ENCODE measurements at places on chromosomes 3 and 15.

GRCh38 chr15:45657254-45657653, 22.4 kb downstream of the SQOR start:
- no peak for DNase-seq

DNA sequence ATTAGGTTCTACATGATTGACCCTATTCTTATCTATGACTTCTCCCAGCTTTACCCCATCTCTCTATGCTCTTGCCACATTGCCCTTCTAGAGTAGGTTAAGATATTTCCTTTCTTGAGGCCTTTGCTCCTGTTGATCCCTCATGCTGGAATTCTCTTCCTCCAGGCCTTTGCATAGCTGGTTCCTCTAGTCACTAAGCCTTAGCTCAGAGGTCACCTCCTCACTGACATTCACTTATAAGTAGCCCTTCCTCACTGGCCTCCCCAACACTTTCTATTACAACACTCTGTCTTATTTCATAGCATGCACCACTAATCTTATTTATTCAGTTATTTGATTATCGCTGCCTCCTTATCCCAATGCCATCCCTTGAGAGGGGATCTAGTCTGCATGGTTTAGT, 228.4 kb upstream of the COL8A1 start:
- DNase-seq: no peak

DNA sequence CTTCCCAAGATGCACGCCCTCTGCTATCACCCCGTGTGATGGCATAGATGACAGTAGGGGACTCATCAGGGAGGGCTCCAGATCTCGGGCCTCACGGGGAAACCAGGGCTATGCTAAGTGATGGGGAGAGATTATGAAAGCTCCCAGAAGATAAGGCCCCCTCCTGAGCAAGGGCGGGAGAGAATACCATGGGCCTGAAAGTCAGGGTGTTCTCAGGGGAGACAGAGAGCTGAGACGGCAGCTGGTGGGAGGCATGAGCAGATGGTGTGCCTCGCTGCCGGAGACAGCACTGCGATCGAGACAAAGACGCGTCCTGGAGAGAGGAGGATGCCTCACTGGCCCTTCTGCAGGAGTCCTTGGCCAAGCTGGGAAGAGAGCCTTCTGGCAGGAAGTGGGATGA, 106.5 kb upstream of the ADPGK start:
- DNase-seq: no peak

DNA sequence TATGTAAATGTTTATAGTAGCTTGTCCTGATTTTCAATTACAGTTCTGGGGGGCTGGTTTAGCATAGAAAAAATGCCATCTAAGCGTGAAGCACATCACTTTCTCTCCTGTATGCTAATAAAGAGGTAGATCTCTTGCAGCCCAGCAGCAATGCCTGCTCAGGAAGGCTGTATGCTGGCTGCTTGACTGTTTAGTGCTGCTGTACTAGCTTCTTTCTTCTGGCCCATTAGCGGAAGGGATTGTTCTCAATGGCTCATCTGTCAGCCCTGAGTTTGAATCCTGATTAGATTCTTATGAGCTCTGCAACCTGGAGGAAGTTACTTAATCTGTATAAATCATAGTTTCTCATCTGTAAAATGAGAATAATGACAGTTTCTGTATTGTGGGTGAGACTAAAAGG, 478.9 kb downstream of the ERC2 start:
- no peak for DNase-seq

- no peak for DNase-seq
Measured at GRCh38 chr3:15616053-15616452, 14.5 kb downstream of the BTD start.

DNA sequence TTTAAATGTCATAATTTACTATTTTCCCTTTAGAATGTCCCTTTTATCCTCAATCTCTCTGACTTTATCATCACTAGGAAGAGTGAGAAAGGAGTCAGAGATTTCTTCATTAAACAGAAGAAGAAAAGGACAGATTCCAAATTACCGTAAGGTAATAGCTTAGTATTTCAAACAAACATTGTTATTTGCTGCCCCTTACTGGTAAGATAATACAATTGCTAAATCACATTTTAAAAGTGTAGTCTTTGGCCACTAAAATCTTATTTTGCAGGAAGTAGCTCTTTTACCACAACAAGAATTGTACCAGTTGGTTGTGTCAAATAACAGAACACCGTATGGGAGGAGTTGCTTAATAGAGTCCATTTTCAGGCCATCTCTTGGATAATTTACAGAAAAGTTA, 53.7 kb downstream of the CGGBP1 start:
- DNase-seq: peak; percentile 44

DNA sequence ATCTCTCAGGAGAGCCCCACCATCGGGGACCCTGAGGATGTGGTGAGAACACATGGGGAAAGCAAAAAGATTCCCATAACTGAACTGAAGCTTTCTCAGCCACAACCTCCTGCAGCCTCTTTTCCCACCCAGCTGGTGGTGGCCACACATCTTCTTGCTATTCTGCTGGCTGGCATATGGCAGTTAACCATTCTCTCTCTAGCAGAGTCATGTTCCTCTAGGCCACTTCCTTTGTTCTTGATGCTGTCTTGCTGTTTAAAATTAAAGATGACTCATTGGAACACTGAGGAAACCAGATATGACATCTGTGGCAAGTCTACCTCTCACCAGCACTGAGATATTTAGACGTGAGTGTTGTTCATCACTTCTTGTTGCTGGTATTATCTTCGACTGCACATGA, 180.3 kb upstream of the ROBO2 start:
- DNase-seq: no peak

GRCh38 chr3:10309736-10310135, 11.2 kb downstream of the SEC13 start:
- DNase-seq: no peak

DNA sequence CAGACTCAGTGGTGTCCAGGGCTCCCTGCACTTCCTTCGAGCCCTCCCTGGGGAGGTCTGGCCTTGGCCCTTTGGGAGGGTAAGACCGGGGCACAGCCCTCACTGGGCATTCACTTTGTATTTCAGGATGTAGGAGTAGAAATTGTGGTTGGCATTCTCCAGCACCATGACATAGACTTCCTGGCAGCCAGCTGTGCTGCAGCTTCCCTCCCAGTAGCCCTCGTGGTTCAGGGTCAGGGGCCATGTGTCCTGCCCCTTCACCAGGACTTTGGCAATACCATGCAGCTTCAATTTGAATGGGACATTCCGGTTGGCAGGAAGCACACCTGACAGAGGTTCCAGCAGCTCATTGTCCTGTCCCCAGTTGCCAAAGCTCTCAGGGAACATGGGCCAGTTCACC, 47.3 kb downstream of the KY start:
- no peak for DNase-seq

- DNase-seq: peak; percentile 17
Measured at GRCh38 chr3:120137548-120137947, 43.3 kb upstream of the GSK3B start.

GRCh38 chr3:42905740-42906069, 237 bp upstream of the ZNF662 start:
- no peak for DNase-seq

GRCh38 chr15:74124196-74124595, 6.2 kb upstream of the ISLR2 start:
- no peak for DNase-seq

- no peak for DNase-seq
Measured at GRCh38 chr3:152095472-152095871, 173.3 kb upstream of the MBNL1 start.

GRCh38 chr15:95558131-95558530, 772.4 kb upstream of the NR2F2 start:
- no peak for DNase-seq

- DNase-seq: no peak
Measured at GRCh38 chr3:7254251-7254650, 393.3 kb downstream of the GRM7 start.

DNA sequence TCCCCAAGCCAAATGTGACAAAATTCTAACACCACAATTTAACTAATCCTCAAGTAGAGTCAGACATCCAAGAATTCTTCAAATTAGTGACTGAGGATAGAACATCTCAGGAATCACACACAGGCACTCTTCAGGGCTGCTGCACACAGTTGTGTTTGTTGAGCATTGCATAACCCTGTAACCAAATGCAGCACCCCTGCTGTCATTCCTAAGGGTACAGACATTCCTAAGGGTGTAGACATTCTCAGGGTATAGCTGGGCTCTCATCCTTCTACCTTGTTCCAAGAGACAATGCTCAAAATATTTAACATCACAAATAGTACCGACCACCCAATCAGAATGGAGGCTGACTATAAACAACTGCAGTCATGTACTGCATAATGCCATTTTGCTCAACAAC, 107.1 kb upstream of the UBE2E2 start:
- no peak for DNase-seq

DNA sequence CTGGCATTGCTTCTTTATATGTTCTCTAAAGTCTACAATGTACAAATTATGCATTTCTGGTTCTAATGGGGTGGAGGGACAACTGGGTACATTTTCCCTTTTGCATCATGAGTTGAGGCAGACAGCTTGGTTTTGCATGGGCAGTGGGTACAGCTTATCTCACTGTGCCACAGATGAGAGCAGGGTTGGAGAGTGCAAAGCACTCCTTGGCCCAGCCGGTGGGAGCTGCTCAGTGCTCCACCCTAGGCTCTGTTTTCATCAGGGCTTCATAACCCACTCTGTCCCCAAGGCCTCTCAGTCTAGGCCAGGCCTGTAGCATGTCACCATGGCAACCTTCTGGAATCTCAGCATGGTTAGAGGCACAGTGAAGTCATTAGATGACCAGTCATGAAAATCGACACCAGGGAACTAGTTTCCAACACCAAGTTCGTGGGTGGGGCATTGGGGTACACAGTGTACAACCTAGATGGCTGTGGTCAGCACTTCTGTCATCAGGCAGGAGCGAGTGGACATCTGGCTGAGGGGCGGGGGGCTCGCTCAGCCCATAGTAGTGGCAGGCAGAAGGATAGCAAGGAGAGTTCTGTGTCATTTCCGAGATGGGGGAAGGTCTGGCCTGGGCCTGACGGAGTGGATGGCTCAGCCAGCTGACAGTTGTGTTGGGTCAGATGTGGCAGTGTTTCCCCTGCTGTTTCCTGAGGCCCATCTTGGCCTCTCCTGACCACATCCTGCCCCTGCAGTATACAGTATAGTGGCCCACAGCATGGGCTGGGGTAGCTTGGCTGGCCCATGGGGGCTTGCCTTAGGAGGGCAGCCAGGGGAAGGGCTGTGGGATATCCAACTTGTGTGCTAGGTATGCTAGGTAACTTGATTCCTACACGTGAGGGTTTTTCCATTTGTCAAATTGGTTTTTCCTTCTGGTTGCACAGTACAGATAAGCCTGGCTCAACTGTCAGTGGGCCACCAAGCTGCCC, 75.7 kb upstream of the PRR23C start:
- no peak for DNase-seq
